ENCODE measurements at places on chromosomes 12 and 14. TPM values are rescaled to one million over a fixed set of nuclear protein-coding genes. Genes with fewer than 3 reads are reported as not detected.

- no peak for DNase-seq
These were observed 10.8 kb downstream of the STYX start for GRCh38 chr14:52740751-52741150.

DNA sequence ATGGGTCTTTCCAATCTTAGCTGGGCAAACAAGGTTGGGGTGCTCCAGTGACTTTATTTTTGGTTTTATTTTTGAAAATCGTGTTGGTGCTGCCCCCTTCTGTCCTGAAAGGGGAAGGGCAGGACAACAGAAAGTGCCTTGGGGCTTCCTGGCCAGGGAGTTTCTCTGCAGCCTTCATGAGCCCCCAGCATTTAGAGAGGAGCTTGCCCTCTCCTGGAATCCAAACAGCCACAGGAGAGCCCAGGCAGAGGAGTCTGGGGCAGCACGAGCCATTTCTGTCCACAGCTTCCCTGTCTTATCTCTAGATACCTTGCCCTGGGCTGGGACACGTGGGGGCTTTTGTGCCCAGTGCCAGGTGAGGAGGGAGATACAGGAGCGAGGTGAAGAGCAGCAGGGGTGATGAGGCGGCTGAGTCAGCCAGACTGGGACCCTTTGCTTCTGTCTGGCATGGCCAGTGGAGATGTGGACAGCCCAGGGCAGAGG, 4.4 kb upstream of the C1RL start:
- no peak for DNase-seq

GRCh38 chr12:65016881-65017650, 104.0 kb downstream of the WIF1 start:
- DNase-seq, result no peak

DNA sequence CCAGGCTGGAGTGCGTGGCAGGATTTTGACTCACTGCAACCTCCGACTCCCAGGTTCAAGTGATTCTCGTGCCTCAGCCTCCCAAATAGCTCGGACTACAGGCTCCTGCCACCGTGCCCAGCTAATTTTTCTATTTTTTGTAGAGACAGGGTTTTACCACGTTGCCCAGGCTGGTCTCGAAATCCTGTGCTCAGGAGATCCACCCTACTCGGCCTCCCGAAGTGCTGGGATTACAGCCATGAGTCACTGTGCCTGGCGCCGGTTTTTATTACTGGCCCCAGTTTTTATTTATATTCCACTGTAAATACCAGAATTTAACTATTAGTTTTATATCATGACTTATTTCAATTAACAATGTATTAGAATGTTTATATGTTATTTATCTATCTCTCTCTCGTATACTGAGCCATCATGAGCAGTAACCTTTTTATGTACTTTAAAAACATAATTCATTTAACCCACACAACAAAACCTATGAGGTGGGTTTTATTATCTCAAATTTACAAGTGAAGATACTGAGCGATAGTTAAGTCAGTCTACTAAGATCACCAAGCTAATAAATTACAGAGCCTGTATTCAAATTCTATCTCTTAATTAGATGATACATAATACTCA, 47.8 kb downstream of the HECTD1 start:
- no peak for DNase-seq

- DNase-seq, result no peak
These were observed 49.8 kb downstream of the SLC6A12 start for GRCh38 chr12:164207-164606.

DNA sequence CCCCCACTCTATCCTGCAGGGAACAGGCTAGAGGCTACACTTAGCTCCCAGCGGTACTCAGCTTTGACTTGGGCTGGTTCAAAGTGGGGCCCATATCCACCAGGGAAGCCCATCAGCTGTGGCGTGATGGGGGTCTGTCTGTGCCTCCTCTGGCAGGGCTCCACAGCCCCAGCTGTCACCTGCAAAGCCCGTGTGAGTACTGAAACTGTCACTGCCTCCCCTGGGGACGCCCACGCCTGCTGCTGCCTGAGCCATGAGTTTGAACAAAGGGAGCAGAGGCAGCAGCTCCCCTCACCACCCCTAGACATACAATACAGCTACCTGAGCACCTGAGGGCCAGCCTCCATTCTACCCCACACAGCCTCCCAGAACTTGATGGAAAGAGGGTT, 5.0 kb downstream of the REM2 start:
- DNase-seq, result no peak

GRCh38 chr12:124053851-124054250, 80.8 kb downstream of the ZNF664 start:
- DNase-seq, result peak; percentile 82

- no peak for DNase-seq
These were observed 10.7 kb upstream of the C12orf76 start for GRCh38 chr12:110058875-110059615.

DNA sequence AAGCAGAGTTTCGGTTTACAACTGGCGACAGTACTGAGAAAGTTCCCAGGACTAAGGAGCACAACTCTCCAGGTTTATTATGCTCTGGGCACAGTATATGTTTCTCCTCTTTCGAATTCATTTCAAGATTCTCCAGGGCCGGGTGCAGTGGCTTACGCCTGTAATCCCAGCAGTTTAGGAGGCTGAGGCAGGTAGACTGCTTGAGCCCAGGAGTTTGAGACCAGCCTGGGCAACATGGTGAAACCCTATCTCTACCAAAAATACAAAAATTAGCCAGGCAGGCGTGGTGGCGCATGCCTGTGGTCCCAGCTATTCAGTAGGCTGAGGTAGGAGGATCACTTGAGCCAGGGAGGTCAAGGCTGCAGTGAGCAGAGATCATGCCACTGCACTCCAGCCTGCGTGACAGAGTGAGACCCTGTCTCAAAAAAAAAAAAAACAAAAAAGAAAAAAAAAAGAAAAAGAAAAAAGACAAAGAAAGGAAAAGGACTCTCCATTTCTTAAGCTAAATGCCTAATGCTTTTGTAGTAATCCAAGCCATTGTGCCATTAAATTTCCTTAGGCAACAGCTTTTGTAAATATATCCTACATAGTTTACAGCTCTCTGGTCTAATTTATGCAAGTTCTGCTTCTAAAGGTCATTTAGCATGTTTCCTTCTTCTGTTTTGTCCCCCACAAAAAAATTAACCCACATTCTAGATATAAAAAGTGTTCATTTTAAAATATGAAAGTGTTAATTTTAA, 34.8 kb downstream of the ATL1 start:
- no peak for DNase-seq

GRCh38 chr14:104879983-104880565, 15.0 kb downstream of the CEP170B start:
- no peak for DNase-seq

GRCh38 chr14:30961330-30961729, 64.1 kb upstream of the AP4S1 start:
- DNase-seq, result no peak

GRCh38 chr12:46553911-46554310, 181.3 kb upstream of the SLC38A2 start:
- no peak for DNase-seq

GRCh38 chr12:130775953-130776856, 60.1 kb upstream of the RIMBP2 start:
- DNase-seq, result peak; percentile 53

GRCh38 chr12:117149431-117149830, 40.8 kb downstream of the FBXO21 start:
- no peak for DNase-seq

GRCh38 chr12:53589423-53589822, 36.8 kb downstream of the ATF7 start:
- no peak for DNase-seq

GRCh38 chr12:79897617-79898016, 37.3 kb downstream of the PPP1R12A start:
- DNase-seq, result no peak

DNA sequence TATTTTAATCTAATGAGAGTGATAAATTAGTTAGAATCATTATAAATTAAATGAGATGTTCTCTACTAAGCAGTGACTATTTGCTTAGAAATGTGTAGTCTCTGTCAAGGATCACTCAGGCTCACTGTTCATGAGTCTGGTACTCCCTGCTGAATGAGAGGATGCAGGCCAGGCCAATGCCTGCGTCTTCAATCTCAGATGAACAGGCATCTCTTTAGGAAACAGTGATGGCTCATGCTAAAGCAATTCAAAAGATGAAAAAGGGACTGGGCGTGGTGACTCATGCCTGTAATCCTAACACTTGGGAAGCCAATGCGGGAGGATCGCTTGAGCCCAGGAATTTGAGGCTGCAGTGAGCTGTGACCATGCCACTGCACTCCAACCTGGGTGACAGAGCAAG, 106.8 kb downstream of the ZFC3H1 start:
- no peak for DNase-seq

DNA sequence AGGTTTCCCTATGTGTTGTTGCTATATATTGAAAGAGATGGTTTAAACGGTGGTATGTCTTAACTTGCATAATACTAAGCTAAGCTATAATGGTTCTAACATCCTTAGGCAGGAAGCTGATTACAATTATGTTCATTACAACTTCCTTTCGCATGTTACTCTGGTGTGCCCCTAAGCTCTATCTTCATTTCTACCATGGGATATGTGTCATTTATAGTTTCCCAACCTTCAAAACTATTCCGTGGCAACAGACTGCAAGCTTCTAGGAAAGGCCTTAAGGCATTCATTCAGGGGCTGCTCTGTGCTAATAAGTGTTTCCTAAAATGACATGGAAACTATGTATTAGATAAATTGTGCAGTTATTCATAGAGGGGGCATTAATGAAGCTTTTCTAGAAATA, 294.6 kb downstream of the GXYLT1 start:
- DNase-seq, result no peak

- DNase-seq, result no peak
These were observed 31.2 kb upstream of the OAS1 start for GRCh38 chr12:112875608-112876007.

GRCh38 chr12:79402606-79403005, 288.2 kb downstream of the PAWR start:
- DNase-seq, result no peak

- DNase-seq, result no peak
These were observed 69.9 kb downstream of the RAD51B start for GRCh38 chr14:67889455-67889854.

GRCh38 chr14:96592591-96593386, 90.6 kb downstream of the PAPOLA start:
- peak; percentile 16 for DNase-seq

GRCh38 chr14:28468191-28469151, 298.1 kb upstream of the FOXG1 start:
- no peak for DNase-seq

GRCh38 chr12:54330442-54330841, 5.5 kb downstream of the COPZ1 start:
- DNase-seq, result no peak

DNA sequence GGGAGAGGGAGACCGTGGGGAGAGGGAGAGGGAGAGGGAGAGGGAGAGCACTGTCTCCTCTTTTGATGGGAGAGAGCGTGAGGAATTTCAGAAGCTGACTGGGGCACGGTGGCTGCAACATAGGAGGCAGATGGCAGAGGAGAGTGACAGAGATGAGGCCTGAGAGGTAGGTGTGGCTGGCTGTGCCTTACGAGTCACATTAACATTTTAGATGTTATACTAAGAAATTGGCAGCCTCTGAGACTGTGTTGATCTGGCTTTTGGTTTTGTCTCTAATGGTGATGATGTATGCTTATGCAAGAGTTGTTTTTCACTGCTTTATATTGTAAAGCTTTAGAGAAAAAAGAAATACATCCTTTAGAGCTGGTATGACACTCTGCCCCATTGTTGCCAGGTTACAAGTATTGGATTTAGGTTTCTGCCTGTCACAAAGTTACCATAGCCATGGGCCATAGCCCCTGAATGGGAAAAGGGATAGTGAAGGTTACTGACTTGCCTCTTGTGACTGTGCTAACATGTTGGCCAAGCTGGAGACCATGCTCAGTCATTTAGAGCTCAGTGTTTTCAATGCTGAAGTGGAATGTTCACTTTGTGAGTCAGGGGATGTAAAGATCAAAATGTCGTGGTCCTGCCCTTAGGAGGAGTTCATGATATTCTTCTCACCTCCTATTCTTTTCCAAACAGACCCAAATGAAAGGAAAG, 186.2 kb downstream of the SYNE2 start:
- DNase-seq, result no peak

DNA sequence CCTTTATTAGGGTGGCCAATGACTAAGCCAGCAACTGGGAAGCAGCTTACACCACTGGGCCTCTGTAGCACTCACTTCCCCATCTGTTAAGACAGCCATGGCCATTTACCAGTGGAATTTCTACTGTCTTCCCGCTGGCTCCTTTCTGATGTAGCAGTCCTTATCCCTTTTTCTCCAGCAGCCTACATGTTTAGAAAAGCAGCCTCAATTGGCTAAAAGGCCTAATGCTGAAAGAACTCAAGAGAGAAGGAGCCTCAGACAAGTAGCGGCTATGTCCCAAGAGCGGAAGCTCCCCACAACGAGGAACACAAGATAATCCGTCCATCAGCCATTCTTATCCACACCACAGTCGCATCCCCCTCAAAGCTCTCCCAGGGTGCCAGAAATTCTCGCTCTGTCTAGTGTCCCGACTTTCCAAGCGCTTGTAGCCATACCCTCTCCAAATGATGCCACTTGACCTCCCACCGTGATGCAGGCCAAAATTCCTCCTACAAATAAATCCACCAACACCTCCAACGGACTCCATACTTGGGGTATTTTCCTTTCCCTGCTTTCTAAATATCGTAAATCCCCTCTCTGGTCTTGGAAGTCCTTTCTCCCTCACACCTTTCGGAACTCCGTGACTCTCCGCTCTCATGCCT, 624 bp downstream of the M6PR start:
- DNase-seq, result peak; percentile 30

DNA sequence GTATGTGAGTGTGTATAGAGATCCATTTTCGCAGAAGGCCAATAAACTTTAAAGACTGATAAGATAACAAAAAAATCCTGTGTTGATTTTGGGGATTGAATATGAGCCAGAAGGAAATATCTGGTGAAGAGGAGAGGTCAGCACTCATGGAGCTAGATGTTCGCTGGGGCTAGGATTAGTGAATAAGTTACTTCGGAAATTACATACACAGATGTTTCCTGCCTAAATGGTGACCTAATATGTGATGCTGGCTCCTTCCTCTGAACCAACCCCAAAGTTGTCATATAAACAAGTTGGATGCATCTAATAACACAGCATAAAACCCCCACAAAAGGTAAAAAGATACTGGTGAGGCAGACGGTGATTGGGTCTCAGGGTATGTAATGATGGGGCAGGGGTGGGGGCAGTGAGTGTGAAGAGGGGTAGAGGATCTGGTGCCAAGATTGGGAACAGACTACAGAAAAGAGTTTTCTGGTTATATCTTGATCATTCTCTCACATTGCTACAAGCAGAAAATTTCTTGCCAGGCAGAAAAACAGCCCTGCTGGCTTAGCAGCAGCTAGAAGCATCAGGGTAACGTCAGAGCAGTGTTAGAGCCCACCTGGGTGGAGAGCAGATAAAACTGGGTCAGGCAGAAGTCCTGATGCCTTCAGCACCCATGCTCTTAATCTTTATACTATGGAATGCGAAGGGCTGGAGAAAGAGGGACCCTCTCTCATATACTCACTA, 140.4 kb upstream of the GZMB start:
- DNase-seq, result peak; percentile 26

- DNase-seq, result peak; percentile 89
These were observed at the start of gene PXN for GRCh38 chr12:120265473-120266179. TSS of gene PXN (minus strand) at chr12:120265730. CDS start at chr12:120265629, 101 bp downstream.

The CCDC196 gene
- 0.28 TPM for polyA plus RNA-seq

The NOXRED1 gene
- polyA plus RNA-seq, result 0.48 TPM

The SENP1 gene
- polyA plus RNA-seq, result 14.4 TPM

The TPH2 gene
- not detected for polyA plus RNA-seq

The HHIPL1 gene
- polyA plus RNA-seq, result 1.5 TPM

The CCDC198 gene
- 0.28 TPM for polyA plus RNA-seq

The A2M gene
- polyA plus RNA-seq, result 362 TPM

The NFYB gene
- polyA plus RNA-seq, result 32.6 TPM

The REP15 gene
- 1.4 TPM for polyA plus RNA-seq

The TAS2R50 gene
- not detected for polyA plus RNA-seq

The L2HGDH gene
- 6.7 TPM for polyA plus RNA-seq

The RNU4-1 gene
- not detected for polyA plus RNA-seq

The C12orf43 gene
- 11.9 TPM for polyA plus RNA-seq

The ERC1 gene
- 24.1 TPM for polyA plus RNA-seq

The RFX4 gene
- not detected for polyA plus RNA-seq
